ENCODE measurements at places on chromosomes 12 and 14.

DNA sequence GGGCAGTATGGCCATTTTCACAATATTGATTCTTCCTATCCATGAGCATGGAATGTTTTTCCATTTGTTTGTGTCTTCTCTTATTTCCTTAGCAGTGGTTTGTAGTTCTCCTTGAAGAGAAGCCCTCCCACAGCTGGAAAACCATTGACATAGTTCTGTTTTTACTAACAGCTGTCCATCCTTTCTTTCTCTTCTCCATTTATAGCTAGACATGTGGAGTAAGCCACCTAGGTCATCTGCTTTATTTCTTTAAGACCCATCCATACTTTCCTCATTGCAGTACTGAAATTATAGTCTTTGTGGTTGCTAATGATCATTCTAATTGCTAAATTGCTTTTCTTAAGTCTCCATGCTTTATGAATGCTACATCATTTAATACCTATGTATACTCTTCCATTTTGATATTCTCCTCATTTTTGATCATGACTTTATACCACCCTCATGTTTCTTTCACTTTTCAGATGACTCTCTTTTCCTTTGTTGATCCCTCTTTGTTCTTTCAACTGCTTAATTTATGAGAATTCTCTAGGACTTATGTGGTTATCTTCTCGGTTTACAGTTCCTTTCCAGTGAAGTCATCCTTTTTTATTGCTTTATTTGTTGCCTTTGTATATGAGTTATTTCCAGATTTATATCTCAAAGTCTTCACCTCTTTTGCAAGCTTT lies 114.2 kb downstream of the PCNX1 start:
- DNase-seq, result no peak

DNA sequence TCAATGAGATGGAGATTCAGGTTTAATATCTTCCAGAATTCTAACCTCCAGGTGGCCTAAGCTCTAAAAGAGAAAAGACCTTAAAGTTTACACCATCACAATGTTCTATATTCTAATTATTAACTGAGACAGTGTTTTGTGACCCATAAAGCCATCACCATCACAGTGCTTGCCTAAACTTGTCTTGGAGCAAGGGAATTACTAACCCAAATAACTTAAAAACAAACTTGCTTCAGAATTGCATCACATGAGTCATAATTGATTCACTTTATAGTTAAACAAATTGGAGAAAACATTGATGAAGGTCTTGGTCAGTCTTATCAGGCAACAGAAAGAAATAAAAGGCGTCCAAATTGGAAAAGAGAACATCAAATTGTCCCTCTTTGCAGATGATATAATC lies 54.5 kb upstream of the ALG10 start:
- DNase-seq, result no peak

- no peak for DNase-seq
Observed at GRCh38 chr14:90450667-90451066, 53.8 kb downstream of the CALM1 start.

DNA sequence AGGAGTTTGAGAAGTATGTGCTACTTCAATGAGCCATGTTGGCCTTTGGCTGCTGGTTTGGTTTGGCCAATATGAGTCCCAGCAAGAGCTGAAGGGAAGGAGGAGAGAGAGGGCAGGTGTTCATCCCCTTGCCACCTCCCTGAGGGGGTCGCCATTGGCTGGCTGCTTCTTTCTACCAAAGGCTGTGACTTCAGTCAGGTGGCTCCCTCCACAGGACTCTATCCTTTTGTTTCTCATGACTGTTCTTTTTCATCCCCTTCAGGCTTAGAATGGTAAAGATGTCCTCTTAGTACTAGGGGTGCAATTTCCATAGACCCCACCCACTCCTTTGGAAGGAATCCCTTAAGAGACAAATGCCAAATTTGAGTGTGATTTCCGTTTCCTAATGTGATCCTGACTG lies 31.2 kb upstream of the OTOGL start:
- DNase-seq, result no peak

DNA sequence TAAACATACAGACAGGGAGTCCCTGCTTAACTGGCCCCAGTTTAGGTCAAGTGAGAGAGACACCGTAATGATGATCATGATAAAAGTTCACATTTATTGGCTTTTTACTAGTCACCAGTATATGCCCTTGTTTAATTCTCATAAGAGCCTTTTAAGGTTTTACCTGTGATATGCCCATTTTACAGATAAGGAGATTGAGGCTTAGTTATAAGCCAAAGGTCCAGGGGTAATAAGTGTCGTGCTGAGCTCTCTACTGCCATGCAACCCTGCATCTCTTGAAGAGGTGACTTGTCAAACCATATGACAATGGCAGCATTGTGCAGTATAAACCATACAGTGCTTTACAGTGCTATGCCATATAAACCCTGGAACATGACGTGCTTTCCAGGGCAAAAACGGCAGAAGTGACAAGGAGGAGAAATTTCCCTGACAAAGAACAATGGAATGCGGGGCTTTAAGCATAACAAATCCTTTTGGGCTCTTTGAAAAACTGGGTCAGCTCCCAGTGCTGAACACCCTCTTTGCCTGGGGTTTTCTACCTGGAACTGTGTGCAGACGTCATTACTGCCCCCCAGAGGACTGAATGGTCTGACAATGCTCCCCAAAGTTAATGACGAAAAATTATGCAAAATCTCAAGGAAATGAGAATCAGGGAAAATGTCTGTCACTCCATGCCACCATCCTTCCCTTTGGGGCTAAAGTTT lies 59.7 kb upstream of the C14orf132 start:
- DNase-seq, result no peak

GRCh38 chr12:66636771-66637170 lies 42.1 kb downstream of the GRIP1 start:
- no peak for DNase-seq

DNA sequence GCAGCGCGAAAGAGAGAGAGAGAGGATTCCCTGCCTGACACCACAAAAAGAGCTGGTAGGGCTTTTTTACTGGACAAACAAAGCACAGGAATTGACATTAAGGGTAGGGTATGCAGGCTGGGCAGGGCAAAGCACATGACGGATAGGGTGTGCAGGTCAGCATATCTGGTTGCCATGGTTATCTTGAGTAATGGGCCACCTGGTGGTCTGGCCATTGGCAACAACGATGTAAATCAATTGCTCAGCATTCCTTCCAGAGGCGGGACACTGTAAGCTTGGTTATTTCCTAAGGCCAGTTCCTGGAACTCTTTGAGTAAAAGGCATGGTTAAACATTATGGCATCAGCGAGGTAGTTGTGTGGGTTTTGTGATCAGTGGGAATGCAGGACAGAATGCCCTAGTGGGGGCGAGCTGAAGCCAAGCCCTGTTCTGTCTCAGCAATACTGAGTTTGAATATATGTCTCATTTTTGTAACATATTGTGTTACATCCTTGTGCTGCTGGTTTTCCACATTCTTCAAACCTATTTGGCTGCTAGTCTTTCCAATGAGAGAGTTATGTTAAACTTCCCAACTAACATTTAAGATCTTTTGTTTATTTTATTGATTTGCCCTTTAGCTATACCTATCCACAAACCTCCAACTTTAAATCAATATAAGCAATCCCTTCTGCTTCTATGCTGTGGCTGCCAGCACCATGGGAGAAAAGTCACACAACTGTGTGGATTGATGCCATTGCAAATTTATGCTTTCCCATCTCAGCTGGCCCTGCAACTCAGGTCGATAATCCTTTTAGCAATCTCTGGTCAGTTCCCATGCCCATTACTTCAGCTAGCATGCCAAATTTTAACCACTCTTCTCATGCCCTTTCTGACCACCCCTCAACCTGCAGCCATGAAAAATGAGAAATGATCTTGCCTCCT lies 396.7 kb upstream of the PDE3A start:
- no peak for DNase-seq

DNA sequence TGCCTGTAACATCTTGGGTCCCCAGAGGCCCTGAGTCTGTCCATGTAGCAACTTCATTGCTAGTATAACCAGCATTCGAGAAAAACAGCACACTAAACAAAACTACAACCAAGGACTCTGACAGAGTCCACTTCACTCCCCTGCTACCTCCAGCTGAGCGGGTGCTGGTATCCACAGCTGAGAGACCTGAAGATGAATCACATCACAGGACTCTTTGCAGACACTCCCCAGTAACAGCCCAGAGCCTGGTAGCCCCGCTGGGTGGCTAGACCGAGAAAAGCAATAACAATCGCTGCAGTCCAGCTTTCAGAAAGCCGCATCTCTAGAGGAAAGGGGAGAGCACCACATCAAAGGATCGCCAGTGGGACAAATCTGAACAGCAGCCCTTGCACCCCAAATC lies 9.0 kb upstream of the IQSEC3 start:
- no peak for DNase-seq

DNA sequence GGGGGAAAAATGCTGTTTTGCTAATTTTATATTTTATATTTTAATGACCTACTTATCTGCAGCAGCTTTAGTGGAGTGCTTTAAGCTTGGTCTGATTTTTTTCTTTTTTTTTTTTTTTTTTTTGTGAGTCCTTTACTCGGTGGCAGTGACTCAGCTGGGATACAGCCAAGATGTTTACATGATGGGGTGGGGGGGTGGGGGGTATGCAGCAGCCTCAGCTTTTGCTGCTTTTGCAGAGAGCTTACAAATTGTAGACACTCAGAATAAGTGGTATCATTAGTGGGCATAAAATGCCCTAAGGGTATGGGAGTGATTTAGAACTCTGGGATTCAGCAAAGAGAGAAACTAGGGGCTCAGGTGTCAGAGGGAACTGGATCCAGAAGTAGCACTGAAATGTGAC lies 38.2 kb upstream of the ARHGAP5 start:
- DNase-seq, result no peak

DNA sequence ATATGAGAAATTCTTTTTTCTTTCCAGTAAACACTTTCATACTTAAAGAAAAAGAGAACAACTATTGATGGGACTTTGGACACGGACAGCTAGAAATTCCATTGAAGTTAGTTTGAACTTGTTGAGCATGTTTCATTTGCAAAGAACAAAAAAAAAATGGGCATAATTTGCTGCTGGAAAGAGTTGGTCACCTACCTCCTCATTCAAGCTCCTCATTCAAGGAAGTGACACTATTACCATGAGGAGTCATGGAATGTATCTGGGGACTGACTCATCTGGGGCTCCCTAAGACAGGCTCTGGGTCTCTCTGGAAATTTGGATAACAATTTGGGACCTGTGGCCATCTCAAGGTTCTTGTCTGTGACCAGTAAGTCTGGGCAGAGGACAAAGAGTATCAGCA lies 50.4 kb downstream of the KICS2 start:
- no peak for DNase-seq

DNA sequence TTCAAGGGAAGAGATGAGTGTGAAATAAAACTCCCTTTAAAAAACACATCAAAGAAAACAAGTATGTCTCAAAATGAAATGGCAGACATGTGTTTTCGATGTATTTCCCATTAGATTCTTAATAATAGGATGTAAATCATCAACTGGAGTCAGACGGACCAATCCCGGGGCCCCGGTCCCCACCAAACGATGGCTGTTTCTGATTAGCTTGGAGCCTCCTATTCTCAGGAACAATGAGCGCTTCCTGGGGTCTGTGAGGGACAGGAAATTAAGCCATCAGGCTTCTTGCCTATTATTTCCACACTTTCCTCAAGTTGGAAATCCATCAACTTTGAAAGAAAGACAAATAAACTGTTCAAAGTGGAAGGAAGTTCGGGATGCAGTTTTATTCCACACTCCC lies 179.4 kb downstream of the EFCAB11 start:
- no peak for DNase-seq

GRCh38 chr14:23177181-23177580 lies 6.3 kb downstream of the SLC7A8 start:
- DNase-seq, result no peak

- no peak for DNase-seq
Observed at GRCh38 chr14:70317969-70318634, 41.4 kb downstream of the COX16 start.

DNA sequence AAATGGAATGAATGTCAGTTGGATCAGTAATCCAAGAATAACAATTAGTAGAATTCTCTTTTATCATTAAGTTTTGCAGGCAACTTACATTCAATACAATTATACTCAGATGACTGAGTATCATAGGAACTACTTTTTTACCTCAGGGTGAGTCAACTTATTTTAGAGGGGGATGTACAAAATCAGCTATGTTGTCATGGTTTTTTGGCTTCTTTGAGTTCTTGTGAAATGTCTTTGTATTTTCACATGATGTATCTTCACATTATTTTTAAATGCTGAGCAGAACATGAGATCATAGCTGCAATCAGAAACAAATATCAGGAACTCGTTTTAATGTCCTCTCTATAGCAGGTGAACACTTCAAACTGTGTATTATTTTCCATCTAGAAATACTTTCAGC lies 65.3 kb upstream of the PTPRR start:
- no peak for DNase-seq

DNA sequence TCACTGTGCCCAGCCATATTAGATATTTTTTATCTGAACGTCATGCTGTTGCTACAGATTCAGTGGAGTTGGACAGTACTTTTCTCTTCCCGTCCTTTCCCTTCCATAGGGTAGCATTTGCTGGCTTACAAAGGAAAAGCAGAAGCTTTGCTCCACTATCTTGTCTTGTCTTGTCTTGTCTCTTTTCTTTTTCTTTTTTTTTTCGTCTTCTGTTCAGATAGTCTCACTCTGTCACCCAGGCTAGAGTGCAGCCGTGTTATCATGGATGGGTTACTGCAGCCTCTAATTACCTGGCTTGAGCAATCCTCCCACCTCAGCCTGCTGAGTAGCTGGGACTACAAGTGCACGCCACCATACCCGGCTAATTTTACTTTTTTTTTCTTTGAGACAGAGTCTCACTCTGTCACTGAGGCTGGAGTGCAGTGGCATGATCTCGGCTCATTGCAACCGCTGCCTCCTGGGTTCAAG lies 21.1 kb downstream of the OR10G3 start:
- no peak for DNase-seq

GRCh38 chr12:1882405-1882804 lies 36.0 kb downstream of the CACNA2D4 start:
- no peak for DNase-seq

DNA sequence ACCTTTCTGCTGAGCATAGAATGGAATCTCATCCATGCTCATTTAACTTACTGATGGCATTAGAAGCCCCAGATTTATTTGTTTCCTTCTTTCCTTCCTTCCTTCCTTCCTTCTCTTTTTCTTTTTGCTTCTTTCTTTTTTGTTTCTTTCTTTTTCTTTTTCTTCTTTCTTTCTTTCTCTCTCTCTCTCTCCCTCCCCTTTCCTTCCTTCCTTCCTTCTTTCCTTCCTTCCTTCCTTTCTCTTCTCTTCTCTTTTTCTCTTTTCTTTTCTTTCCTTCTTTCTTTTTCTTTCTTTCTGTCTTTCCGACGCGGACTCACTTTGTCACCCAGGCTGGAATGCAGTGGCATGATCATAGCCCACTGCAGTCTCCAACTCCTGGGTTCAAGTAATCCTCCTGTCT lies 55.9 kb downstream of the C12orf75 start:
- no peak for DNase-seq
